ENCODE measurements at places on chromosomes 4 and X. TPM values are rescaled to one million over a fixed set of nuclear protein-coding genes. Genes with fewer than 3 reads are reported as not detected.

The STK32B gene
- 13.7 TPM for total RNA-seq

The ZNF141 gene
- total RNA-seq: 8.8 TPM

The TGIF2LX gene
- total RNA-seq: not detected

DNA sequence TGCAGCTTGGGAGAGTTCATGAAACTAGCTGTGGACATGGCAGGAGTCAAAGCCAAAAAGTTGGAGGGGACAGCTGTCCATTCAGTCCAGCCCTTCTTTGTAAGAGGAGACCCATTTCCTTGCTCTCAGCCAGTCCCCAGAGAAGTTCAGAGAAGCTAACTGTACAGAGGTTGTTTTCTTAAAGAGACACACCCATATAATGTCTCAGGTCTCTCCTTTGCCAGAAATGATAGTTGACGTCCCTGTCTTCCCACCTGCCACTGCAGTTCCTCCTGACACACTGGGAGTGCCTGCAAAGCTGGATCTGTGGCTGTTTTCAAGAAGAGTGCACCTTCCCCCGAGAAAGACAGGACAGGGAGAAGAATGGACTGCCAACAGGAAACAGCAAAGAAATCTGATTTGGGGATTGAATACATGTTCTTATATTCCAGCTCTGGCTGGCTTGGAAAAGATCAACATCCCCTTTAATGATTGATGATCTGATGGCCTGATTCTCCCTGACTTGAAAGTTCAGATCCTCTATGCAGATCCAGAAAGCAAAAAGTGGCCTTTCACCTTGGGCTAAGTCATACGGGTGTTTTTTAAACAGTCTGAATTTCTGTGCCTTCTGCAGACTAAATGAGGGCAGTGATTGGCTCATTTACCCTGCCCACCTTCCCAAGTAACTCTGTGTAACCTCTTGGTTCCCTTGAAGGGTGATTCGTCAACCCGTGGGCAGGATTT is 87.2 kb downstream of the MAOA start:
- no peak for DNase-seq

GRCh38 chrX:10537308-10537707 is 83.1 kb downstream of the MID1 start:
- no peak for DNase-seq

DNA sequence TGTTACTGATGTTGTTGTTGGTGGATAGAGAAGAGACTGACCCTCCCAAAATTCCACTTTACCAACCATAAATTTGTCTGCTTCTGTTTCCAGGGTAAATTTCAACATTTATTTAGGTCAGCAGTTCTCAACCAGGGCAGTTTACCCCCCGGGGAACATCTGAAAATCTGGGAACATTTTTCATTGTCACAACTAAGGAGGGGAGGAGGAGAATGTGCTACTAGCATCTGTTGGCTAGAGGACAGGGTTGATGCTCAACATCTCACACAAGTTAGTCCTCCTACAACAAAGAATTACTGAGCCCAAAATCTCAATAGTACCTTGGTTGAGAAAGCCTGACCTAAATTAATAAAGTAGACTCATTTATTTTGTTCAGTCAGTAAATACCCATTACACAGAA is 25.7 kb downstream of the KCTD8 start:
- no peak for DNase-seq

- DNase-seq: no peak
These were observed 115.5 kb upstream of the TMEM150C start for GRCh38 chr4:82677327-82677726.

GRCh38 chr4:81963015-81963762 is 410.6 kb downstream of the HNRNPD start:
- DNase-seq: no peak

- peak; percentile 83 for DNase-seq
These were observed 82.9 kb downstream of the CLCN4 start for GRCh38 chrX:10239611-10240064.

DNA sequence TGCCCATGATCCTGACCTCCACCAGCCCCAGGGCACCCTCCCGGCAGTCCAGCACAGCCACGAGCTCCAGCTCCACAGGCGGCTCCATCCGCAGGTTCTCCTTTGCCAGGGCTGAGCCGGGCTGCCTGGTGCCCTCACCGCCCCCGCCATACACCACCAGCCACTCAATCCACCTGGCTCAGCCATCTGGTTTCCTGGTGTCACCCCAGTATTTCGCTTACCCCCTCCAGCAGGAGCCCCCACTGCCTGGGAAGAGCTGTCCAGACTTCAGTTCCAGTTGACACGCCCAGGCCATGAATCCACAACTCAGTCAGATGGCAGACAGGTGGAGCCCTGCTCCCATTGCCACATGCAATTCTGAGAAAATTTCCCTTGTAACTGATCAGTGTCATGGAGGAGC is 3.9 kb downstream of the SHISA3 start:
- DNase-seq: no peak

The NCAPG gene
- total RNA-seq: 82.1 TPM

- DNase-seq: peak; percentile 8
These were observed 159.6 kb upstream of the ANK2 start for GRCh38 chr4:112889619-112890527.

Data from RPMI7951 (cell line).